ENCODE measurements at places on chromosomes 7 and 10.

DNA sequence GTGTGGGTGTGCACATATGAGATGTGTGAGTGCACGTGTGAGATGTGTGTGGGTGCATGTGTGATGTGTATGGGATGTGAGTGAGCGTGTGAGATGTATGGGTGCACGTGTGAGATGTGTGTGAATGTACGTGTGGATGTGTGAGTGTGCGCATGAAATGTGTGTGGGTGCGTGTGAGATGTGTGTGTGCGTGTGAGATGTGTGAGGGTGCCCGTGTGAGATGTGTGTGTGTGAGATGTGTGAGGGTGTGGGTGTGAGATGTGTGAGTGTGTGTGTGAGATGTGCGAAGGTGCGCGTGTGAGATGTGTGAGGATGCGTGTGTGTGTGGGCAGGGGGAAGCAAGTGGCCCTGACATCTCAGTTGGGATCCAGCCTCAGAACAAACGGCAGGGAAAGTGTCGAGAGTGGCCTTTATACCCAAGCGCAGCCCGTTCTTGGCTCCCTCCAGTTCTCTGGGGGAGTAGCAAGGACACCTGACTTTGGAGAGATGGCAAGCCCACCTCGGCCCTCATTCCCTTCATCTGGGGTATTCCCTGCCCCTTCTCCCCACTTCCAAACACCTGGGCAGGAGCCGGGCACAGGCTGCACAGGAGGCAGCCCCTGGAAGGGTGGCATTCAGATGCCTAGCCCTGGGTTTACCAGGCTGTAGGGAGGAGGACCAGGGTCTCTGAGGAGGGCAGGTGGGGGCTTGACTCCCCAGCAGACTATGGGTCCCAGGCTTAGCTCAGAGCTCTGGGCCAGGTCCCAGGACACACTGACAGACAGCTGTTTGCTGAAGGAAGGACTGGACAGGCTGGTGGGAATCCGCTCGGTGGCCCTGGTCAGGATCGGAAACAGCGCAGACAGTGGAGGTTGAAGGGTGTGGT, 31.6 kb downstream of the PPIF start:
- DNase-seq: no peak

DNA sequence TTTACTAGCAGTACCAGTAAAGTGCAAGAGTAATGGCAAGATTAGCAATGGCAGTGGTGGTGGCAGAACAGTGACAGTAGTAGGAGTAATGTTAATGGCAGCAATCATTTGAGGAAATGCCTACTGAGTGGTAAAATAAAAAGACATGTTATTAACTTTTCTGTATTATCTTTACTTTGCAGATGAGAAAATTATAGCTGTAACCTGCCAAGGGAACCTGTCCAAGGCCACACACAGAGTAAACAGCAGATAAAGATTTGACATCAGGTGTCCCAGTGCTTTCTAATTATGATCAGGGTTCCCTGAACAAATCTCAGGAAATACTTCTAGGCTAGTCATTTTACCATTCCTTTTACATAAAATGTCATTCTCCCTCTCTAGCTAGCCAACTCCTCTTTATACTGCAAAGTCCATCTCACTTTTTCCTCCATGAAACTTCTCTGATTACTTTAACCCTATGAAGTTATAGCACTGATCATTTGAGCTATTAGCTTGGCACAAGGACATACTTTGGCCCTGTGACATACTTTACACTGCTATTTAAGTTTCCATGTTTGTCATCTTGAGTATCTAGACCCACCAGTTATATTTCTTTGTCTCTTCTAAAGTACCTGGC, 219.1 kb downstream of the TAX1BP1 start:
- no peak for DNase-seq

GRCh38 chr7:2520131-2520760, 672 bp downstream of the LFNG start:
- DNase-seq: no peak

DNA sequence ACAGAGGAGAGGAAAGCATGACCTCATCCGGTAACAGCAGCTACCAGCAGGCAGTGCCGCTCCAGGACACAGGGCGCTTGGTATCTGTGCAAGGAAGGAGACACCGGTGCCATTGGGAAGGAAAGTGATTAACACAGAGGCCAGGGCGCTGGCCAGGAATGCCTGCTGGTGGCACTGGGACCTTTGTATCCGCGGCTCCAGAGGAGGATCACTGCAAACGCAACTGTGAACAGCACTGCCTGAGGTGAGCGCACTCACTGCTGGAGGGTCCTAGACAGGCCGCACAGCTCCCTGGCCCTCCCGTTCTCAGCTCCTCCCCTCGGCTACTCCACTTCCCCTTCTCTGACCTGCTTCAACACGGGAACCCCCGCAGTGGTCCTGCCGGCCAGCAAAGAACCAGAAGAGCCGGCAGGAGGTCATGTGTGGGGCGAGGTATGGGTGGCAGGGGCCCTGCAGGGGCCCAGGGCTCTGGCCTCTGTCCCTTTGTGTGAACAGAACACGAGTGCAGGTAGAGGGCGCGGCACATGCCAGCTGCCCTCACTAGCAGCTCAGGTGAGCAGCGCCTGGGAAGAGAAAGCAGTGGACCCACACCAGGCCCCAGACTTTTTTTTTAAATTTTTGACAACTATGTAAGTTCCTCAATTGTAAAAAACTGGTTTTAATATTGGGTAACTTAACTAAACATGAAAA, 107.6 kb downstream of the VIPR2 start:
- DNase-seq: no peak

- DNase-seq: no peak
Measured at GRCh38 chr10:47225928-47226645, 73.9 kb upstream of the GDF10 start.

DNA sequence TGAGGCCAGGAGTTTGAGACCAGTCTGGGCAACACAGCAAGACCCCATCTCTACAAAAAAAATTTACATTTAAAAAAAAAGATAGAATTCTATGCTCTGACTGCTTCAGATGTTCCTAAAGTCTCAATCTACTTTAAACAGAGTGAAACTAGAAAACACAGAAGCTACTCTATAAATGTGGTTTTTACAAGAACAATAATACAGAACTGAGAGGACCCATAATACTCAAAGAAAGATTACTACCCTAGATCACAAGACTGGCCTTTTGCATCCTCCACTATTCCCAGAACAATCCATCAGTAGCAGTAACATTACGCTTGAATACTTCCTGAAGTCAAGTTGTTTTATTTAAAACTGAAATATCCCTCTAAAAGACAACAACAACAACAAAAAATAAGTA, 119.4 kb downstream of the ZFAND4 start:
- no peak for DNase-seq

- no peak for DNase-seq
Measured at GRCh38 chr7:150307129-150307528, 16.0 kb upstream of the LRRC61 start.

DNA sequence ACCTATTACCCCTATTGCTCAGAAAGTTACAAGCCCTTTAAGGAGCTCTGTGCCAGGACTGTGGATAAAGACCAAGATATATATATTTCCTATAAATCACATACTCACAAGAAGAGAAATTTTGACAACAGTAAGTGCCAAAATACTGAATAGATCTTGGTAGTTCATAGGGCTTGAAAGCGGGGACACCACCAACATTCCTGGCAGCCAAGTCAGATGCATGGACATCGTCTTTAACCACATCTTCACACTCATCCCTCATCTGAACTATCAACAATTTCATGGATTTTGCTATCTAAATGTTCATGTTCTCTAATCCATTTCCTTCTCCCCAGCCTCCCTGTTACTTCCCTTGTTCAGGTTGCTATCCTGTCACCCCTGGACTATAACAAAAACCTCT, 67.5 kb upstream of the LRRC17 start:
- DNase-seq: no peak

DNA sequence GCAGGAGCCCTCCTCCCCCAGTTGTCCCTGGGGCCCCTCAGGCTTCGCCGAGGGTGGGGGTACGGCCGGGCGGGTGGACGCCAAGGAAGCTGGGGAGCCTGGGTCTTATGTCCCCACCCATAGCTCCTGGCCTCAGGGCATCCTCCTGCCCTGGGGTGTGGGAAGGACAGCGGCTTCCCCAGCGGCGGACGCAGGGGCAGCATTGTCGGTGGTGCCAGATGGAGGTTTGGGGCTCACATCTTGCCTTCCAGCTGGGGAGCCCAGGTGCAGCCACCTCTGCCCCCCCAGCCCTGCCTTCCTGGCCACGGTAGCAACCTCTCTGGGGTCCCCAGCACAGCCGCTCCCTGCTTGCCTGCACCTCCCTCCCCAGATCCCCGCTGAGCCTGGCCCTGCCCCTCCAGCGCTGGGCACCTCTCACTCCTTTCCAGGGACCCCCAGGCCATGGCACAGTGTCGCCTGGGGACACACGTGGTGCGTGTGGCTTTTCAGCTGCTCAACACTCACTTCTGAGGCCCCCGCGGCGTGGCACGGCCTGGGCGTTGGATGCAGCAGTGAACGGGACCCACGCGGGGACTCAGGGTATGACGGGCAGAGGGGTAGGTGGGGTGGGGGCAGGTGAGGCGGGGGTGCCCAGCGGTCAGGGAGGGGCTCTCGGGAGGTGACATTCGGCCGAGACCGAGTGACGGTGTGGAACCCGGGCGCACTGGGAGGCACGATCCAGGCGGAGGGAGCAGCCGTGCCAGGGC, 53.1 kb downstream of the UNCX start:
- no peak for DNase-seq

DNA sequence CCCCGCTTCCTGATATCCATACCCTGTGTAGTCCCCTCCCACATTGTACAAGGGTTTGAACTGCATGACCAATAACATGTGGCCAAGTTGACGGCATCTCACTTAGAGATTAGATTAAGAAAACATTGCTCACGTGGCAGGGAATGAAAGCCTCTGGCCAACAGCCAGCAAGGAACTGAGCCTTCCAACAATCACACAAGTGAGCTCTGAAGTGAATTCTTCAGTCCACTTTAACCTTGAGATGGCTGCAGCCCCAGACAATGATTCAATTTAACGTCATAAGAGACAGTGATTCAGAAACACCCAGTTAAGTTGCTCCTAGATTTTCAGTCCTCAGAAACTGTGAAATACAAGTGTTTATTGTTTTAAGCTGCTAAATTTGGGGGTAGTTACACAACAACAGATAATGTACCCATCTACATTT, 165.9 kb upstream of the PLXNA4 start:
- DNase-seq: peak; percentile 35

- no peak for DNase-seq
Measured at GRCh38 chr10:107806026-107806425, 641.5 kb upstream of the SORCS1 start.

DNA sequence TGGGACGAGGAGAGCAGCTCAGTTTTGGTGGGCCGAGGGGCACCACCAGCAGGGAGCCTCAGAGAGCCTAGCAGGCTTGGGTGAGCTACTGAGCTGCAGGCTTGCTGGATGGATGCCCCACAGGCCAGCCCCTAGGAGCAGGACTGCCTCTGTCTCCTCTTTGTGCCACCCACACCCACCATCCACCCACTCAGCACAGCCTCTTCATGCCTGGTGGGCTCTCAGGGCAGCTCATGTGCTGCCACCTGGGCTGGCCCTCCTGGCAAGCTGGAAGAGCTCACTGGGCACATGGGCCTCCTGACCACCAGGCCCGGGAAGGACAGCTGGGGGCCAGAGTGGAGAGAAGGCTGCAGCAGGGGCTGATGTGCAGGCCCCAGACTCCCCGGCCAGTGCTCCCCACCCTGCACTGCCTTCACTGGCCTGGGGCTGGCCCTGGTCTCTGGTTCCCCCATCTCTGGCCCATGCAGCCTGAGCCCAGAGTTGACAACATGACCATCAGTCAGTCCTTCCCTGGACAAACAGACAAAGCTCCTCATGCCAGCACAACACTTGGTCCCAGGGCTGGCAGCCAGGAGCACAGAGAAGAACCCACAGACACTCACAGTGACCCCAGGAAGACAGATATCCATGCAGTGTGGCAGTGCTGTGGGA, 8.2 kb downstream of the RASGEF1A start:
- DNase-seq: peak; percentile 11

DNA sequence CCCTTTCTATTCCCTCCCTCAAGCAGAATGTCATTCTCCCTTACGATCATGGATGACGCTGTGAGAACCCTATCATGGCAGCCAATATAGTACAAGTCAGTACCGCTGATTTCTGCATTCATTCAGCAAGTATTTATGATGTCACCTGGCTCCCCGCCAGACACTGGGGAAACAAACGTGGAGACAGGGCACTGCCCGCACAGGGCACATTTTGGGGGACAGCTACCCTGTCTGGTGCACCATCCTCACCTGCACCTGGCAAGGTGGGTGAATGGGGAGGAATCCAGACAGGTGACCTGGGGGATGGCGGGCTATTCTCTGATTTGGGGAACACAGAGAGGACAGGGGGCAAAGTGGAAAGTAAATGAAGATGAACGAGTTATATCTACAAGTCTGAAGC, 28.4 kb downstream of the MKI67 start:
- DNase-seq: no peak

DNA sequence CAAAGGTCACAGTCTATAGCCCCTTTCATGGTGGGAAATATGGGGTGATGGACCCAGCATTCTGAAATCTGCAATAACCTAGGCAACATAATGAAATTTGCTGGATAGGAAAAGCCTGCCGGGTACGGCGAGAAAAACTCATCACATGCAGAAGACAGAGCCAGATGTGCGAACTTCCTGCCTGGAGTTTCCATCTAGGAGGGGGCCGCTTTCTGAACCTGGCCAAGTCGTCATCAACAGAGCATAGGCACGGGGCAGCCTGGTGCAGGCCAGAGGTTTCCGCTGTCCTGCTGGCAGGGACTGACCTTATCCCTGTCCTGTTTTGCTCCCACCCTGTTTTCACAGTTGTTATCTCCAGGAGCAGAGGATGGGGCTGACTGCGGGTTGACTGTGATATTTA, 27.4 kb downstream of the CCDC3 start:
- no peak for DNase-seq

GRCh38 chr10:110005719-110006118, 2.1 kb upstream of the ADD3 start:
- DNase-seq: peak; percentile 46

DNA sequence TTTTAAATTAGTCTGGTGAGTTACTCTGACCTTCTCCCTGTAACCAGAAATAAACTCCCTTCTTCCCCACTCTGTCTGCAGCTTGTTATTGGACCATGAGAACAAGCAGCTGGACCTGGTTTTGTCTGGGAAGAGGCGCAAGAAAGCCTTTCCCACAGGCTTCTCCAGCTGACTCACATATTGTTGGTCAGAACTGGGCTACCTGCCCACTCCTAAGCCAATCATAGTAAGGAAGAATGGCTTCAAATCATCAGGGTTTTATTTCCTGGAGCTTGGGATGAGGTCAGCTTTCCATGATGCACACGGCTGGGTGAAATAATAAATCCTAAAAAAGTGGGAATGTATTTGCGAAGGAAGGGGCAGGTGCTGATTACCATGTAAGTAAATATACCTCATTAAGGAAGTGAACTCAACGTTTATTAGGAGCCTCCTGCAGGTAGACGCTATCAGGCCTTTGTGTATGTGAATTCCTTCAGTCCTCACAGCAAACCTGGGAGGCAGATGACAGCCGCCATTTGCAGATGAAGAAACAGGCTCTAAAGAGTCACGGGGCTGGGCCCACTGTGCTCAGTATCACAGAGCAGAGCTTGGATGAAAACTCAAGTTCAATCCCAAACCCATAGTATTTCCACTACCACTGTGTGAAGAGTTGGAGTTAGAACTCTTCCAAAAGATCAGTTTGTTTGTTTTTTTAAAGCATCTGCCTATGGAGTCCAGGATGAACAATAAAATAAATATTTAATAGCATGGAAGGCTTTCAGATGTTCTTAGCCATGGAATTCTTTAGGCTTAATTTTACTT, 32.8 kb downstream of the IL15RA start:
- peak; percentile 92 for DNase-seq

All from AG08396 (cell line).